ENCODE measurements at places on chromosomes 6 and 20. TPM values are rescaled to one million over a fixed set of nuclear protein-coding genes. Genes with fewer than 3 reads are reported as not detected.

PI16 gene
- total RNA-seq, result 1.9 TPM

DNA sequence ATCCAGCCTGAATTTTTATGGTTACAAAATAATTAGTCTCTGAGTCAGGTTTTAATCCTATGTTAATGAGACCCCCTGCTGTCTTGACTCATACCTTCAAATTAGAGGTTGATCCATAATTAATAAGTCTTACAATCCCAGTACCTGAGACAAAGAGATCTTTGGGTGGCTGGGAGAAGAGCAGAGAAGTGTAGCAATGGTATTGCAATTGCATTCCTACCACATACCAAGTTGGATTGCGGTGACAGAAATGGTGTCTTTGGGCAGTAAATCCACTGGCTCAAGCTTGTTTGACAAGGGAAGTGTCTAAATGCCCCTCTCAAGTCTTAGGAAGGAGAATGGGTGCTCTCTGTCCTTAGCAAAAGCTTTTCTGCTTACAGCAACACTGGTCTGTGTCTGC lies 150.4 kb downstream of the BTBD3 start:
- DNase-seq, result no peak
- no peaks in the 10 kb centered on the region for H3K27me3 ChIP-seq
- H3K4me3 ChIP-seq, result no peak overlapping the region
- no peaks in the 10 kb centered on the region for H3K4me1 ChIP-seq

ZBTB9 gene
- 7.9 TPM for total RNA-seq

F13A1 gene
- total RNA-seq, result not detected

- H3K27ac ChIP-seq, result no peak overlapping the region
- no peak for DNase-seq
- no peaks in the 10 kb centered on the region for H3K36me3 ChIP-seq
These were observed 74.8 kb upstream of the SNRPB2 start for GRCh38 chr20:16654858-16655535.

CBLN4 gene
- total RNA-seq, result not detected

DNA sequence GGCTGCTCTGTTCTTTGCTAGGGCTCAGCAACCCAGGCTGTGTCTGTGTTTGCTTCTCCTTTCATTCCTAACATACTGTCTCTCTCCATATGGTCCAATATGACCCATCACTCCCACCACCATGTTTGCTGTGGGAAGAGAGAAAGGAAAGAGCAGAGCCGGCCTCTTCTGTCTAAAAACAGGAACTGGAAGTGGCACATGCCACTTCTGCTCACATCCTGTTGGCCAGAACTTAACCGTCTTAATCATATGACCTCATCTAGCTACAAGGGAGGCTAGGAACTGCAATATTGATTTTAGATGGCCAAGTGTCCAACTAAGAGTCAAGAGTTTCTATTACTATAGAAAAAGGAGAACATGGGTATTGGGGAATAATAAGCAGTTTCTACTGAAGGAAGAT lies 212.5 kb upstream of the CHD6 start:
- H3K27ac ChIP-seq, result no peak overlapping the region
- no peaks in the 10 kb centered on the region for H3K4me1 ChIP-seq
- H3K36me3 ChIP-seq, result no peaks in the 10 kb centered on the region
- no peak for DNase-seq
- H3K4me3 ChIP-seq, result no peak overlapping the region

DNA sequence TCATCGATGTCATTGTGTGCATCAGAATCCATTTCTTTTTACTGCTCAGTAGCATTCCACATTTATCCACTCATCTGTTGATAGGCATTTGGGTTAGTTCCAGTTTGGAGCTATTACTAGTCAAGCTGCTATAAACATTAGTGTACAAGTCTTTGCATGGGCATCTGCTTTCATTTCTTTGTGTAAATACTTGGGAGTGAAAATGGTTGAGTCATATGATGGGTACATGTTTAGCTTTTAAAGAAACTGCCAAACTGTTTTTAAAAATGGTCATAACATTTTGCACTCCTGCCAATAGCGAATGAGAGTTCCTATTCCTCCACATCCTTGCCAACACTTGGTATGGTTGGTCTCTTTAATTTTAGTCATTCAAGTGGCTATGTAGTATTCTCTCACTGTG lies 21.2 kb upstream of the SLC22A2 start:
- no peaks in the 10 kb centered on the region for H3K36me3 ChIP-seq
- no peak overlapping the region for H3K27ac ChIP-seq
- DNase-seq, result no peak
- no peaks in the 10 kb centered on the region for H3K4me1 ChIP-seq
- H3K4me3 ChIP-seq, result no peak overlapping the region

CPXM1 gene
- not detected for total RNA-seq

SLC26A8 gene
- total RNA-seq, result not detected

DNA sequence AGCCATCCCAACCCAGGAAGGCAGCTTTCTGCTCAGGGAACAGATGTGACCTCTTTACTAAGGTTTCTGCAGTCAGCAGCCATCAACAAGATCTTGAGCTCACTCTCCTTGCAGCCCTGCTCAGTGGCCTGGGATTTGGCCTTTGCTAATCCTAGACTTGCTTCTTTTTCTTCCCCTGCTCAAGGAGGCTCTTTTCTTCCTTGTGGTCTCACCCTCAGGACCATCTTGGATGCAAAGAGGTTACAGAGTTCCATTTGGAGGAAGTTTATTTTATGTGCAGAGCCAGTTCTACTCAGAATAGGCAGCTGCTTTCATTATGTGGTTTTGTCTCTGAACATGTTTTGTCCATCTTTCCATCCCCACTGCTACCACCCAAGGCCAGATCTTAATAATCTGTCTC lies 49.3 kb downstream of the RALY start:
- H3K27me3 ChIP-seq, result no peaks in the 10 kb centered on the region
- no peak for DNase-seq
- H3K36me3 ChIP-seq, result no peaks in the 10 kb centered on the region
- H3K27ac ChIP-seq, result no peak overlapping the region

DNA sequence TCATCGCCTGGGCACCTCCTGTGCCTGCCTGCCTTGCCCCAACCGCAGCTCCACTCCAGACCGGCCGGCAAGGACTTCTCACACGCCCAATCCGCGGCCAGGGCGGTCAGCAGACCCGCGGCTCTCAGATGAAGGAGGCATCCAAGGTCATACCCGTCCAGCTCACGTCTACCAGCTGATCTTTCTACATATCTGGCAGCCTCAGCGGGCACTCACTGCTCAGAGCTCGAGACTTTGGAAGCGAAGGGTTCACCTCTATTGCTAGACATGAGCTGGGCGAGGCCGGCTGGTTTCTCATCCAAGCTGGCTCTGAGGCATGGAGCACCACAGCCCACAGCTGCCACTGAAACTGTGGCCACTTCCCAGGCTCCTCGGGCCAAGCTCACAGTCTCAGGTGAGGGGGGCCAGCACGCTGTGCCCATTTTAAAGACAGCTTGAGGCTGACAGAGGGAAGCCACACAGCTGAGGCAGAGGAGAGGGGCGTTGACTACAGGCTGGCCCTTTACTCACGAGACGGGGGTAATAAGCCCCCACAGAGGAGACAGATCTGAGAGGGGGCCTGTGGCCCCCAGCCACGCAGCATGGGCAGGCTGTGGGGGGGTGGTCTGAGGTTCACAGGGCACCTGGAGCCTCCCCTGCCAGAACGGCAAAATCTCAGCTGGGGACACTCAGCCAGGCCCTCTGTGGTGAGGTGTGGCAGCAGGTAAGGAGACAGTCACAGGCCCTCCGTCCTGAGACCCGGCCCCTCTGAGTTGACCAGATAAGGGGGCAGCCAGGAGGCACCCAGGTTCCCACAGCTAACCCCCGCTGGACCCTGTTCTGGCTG lies 2.0 kb downstream of the LAMA5 start:
- H3K4me1 ChIP-seq, result peaks cover 67% of the 10 kb centered on the region
- H3K36me3 ChIP-seq, result 0 out of 2 replicates have a peak, but pooled peaks cover 5% of the 10 kb centered on the region
- H3K4me3 ChIP-seq, result peak overlapping the region; percentile 78
- peak; percentile 34 for DNase-seq
- no peaks in the 10 kb centered on the region for H3K27me3 ChIP-seq

- H3K4me1 ChIP-seq, result no peaks in the 10 kb centered on the region
- peaks cover 64% of the 10 kb centered on the region for H3K27me3 ChIP-seq
- no peak for DNase-seq
- H3K27ac ChIP-seq, result no peak overlapping the region
- no peak overlapping the region for H3K4me3 ChIP-seq
These were observed 167.8 kb downstream of the LRFN2 start for GRCh38 chr6:40419377-40419776.

- H3K36me3 ChIP-seq, result no peaks in the 10 kb centered on the region
- no peak for DNase-seq
- no peaks in the 10 kb centered on the region for H3K4me1 ChIP-seq
- peaks cover 60% of the 10 kb centered on the region for H3K27me3 ChIP-seq
- no peak overlapping the region for H3K27ac ChIP-seq
These were observed 713.9 kb downstream of the PTPRT start for GRCh38 chr20:42475773-42476172.

DNA sequence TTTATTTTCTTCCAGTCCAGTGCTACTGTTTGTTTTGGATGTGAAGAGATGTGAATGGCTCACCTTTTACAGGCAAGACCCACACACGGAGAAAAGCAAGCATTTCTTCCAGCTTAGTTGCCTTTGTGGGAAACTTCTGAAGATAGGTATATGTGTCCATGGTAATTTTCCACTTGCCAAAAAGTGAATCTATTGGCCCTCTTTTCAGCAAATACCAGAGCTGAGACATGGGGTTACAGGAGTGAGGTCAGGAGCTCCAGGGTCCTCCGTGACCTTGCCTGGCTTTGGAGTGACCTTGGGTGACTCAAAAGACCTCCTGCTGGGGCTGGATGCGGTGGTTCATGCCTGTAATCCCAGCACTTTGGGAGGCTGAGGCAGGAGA lies 166.7 kb downstream of the SCML4 start:
- H3K4me1 ChIP-seq, result peaks cover 27% of the 10 kb centered on the region
- no peak for DNase-seq
- H3K27ac ChIP-seq, result no peak overlapping the region
- H3K36me3 ChIP-seq, result no peaks in the 10 kb centered on the region
- H3K27me3 ChIP-seq, result no peaks in the 10 kb centered on the region

- no peak for DNase-seq
- peaks cover 4% of the 10 kb centered on the region for H3K4me1 ChIP-seq
- no peaks in the 10 kb centered on the region for H3K36me3 ChIP-seq
- no peak overlapping the region for H3K4me3 ChIP-seq
These were observed 1.8 kb downstream of the MOXD1 start for GRCh38 chr6:132399376-132400074.

- H3K36me3 ChIP-seq, result no peaks in the 10 kb centered on the region
- no peak for DNase-seq
- no peak overlapping the region for H3K4me3 ChIP-seq
These were observed 10.0 kb upstream of the CST7 start for GRCh38 chr20:24939036-24939435.

DNA sequence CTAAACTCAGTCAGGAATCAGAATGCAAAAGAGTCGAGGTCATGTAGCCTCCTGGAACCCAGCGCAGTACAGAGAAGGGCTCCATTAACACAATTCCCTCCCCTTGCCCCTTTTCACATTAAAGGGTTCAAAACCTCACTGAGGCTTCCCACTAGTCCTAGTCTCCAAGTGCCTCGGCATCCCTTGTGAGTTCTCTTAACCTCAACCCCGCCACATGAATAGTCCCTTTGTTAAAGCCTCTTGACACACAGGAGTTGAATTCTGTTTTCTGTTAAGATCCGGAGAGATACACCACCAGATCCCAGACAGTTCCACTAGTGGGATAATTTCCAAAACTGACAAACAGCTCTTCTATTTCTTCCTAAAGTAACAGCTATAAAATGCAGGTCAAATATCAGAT lies 17.8 kb downstream of the PTPRT start:
- no peak overlapping the region for H3K27ac ChIP-seq
- no peaks in the 10 kb centered on the region for H3K36me3 ChIP-seq
- DNase-seq, result no peak
- H3K4me3 ChIP-seq, result no peak overlapping the region
- H3K4me1 ChIP-seq, result no peaks in the 10 kb centered on the region

GRCh38 chr6:125742024-125742423 lies 7.4 kb upstream of the HEY2 start:
- H3K27ac ChIP-seq, result no peak overlapping the region
- DNase-seq, result no peak
- H3K36me3 ChIP-seq, result no peaks in the 10 kb centered on the region

DNA sequence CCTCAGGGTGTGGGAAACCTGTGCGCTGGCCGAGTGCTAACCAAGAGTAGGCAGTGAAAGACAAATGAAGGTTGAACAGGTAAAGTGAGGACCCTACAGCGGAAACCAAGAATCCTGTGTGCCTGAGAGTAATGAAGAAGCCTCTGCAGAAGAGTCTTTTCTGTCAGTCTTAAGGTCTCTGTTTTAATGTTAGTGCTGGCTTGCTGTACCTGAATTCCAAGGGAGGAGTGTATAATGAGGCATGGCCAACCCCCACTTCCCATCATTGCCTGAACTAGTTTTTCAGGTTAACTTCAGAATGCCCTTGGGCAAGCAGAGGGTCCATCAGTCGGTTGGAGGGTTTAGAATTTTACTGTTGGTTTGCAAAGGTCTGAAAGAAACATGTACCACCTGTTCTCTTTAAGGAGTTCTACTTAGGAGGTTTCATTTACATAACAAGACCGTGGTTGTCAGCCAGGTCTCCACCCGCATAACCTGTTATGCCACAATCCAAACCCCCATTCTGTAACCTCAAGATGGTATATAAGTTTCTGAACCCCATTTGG lies 589 bp upstream of the PDCD2 start:
- peak; percentile 12 for DNase-seq
- H3K36me3 ChIP-seq, result peaks cover 18% of the 10 kb centered on the region
- H3K4me3 ChIP-seq, result peak overlapping the region; percentile 85
- peaks cover 18% of the 10 kb centered on the region for H3K4me1 ChIP-seq

- DNase-seq, result no peak
- no peak overlapping the region for H3K4me3 ChIP-seq
- H3K27ac ChIP-seq, result no peak overlapping the region
- H3K27me3 ChIP-seq, result no peaks in the 10 kb centered on the region
- 0 out of 2 replicates have a peak, but pooled peaks cover 5% of the 10 kb centered on the region for H3K36me3 ChIP-seq
These were observed 4.0 kb downstream of the RPP21 start for GRCh38 chr6:30348957-30349356.

- no peak overlapping the region for H3K27ac ChIP-seq
- DNase-seq, result no peak
- no peaks in the 10 kb centered on the region for H3K27me3 ChIP-seq
- no peaks in the 10 kb centered on the region for H3K4me1 ChIP-seq
These were observed 16.1 kb upstream of the VSTM2L start for GRCh38 chr20:37886851-37887297.

- no peaks in the 10 kb centered on the region for H3K4me1 ChIP-seq
- no peaks in the 10 kb centered on the region for H3K36me3 ChIP-seq
- H3K4me3 ChIP-seq, result no peak overlapping the region
- H3K27ac ChIP-seq, result no peak overlapping the region
These were observed 144.2 kb downstream of the MYO6 start for GRCh38 chr6:75893058-75893775.

All from PC-9 (cell line).